SK-MEL-5 (cell line): ENCODE measurements at places on chromosomes 6 and 20. TPM values are rescaled to one million over a fixed set of nuclear protein-coding genes. Genes with fewer than 3 reads are reported as not detected.

The PHIP gene
- 13.3 and 15.0 TPM in 2 replicates for total RNA-seq

The TULP1 gene
- not detected in 2 replicates for total RNA-seq

The KIF25 gene
- 0.51 TPM in 1 of 2 replicates, not detected in the other for total RNA-seq

The TMEM170B gene
- 5.8 and 6.6 TPM in 2 replicates for total RNA-seq

The MROH8 gene
- 2.9 and 8.2 TPM in 2 replicates for total RNA-seq

The PNPLA1 gene
- total RNA-seq, result not detected in 2 replicates

The ZBTB22 gene
- 7.6 and 9.2 TPM in 2 replicates for total RNA-seq

The CLIC1 gene
- 466 and 467 TPM in 2 replicates for total RNA-seq

The UNC93A gene
- total RNA-seq, result not detected in 2 replicates

The PSMF1 gene
- 54.2 and 58.9 TPM in 2 replicates for total RNA-seq

The C20orf204 gene
- 0.37 and 0.59 TPM in 2 replicates for total RNA-seq

The PCED1A gene
- total RNA-seq, result 17.2 and 22.6 TPM in 2 replicates

The NDUFAF5 gene
- total RNA-seq, result 30.3 and 30.5 TPM in 2 replicates

The WDR46 gene
- 85.9 and 93.6 TPM in 2 replicates for total RNA-seq

The WFDC5 gene
- total RNA-seq, result not detected in 2 replicates
